ENCODE measurements at places on chromosomes 6 and 20.

DNA sequence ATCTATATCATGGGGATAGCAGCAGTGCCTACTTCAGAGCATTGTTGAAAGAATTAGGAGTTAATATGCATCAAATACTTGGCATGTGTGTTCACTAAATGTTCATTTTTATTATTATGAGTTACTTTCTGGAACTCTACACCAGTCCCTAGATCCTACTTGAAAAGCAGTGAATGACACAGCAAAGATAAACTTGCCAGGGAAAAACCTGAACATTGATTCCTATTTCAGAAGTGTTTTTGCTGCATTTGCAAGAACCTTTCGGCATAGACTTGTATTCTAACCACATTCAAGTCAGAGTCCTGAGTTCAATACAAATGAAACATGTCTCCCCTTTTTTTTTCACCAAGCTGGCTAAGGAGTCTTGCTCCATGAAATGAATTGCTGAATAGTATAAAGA, 187.4 kb upstream of the TAB2 start:
- no peak for DNase-seq

GRCh38 chr20:18856873-18857272, 43.3 kb downstream of the SCP2D1 start:
- no peak for DNase-seq

DNA sequence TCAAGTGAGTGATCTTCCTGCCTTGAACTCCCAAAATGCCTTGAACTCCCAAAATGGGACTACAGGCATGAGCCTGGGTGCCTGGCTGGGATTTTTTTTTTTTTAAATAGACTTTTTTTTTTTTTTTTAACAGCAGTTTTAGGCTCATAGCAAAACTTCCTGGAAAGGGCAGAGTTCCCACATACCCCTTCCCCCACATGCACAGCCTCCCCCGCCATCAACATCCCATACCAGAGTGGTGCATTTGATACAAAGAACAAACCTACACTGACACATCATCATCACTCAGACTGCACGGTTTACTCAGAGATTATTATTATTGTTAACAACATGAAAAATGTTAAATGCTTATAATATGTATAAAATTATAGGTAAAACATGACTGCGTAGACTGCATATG, 26.0 kb downstream of the UQCC1 start:
- DNase-seq: no peak

DNA sequence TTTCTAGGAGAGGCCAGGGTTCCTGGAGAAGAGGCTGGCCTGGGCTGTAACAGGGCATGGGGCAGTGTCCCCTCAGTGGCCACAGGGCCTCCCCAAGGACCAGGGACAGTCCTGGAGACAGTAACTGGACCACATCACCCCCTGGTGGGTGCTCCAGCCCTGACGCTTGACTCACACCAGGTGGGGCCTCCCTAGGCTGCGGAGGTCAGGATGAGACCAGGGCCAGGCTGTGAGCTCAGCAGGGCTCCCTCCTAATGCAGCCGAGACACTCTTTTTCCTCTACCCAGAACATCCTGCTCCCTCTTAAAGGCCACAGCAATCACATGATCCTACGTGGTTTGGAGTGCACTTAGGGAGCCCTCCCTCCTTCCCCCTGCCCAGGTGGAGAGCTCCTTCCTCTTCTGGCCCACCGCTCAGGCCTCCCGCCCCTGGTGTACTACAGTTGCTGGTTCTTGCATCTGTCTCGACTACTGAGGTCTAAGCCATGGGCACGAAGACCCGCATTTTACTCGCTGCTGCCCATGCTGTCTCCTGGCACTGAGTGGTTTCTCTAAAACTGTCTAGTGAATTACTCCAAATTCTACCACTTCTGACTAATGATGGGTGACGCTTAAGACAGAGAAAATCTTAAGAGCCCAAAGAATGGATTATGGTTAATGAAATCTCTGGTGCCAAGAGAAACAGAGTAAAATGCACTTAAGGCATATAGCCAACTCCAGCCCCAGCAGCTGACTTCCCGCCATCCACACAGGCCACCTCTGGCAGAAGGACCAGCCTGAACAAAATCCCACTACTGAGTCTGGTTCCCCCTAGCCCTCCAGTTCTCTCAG, 166.1 kb upstream of the CST7 start:
- no peak for DNase-seq
